Kidney epithelial cell (primary cell): ENCODE measurements at places on chromosomes 4 and X. TPM values are rescaled to one million over a fixed set of nuclear protein-coding genes. Genes with fewer than 3 reads are reported as not detected.

MAGEC1 gene
- not detected in 2 replicates for total RNA-seq

TMEM35A gene
- total RNA-seq = 0.41 and 0.50 TPM in 2 replicates

BEND2 gene
- total RNA-seq = not detected in 2 replicates

SH3RF1 gene
- 25.6 and 30.5 TPM in 2 replicates for total RNA-seq

ADAMTS3 gene
- 3.4 and 3.5 TPM in 2 replicates for total RNA-seq

SSX4 gene
- not detected in 2 replicates for total RNA-seq

PNMA6F gene
- not detected in 2 replicates for total RNA-seq

HEPH gene
- 8.1 TPM in 2 replicates for total RNA-seq

CSN3 gene
- total RNA-seq = not detected in 2 replicates

AFF2 gene
- 0.41 and 1.3 TPM in 2 replicates for total RNA-seq

NXF2 gene
- total RNA-seq = not detected in 2 replicates
